Motor neuron (in vitro differentiated cells): ENCODE measurements at places on chromosomes 11 and 22. TPM values are rescaled to one million over a fixed set of nuclear protein-coding genes. Genes with fewer than 3 reads are reported as not detected.

P2RX6 gene
- total RNA-seq = 1.0 and 2.2 TPM in 2 replicates

TCN1 gene
- 0.54 and 3.2 TPM in 2 replicates for total RNA-seq

OR10A2 gene
- total RNA-seq = 0.30 TPM in 1 of 2 replicates, not detected in the other

BBOX1 gene
- total RNA-seq = 0.40 TPM in 1 of 2 replicates, not detected in the other

CCDC81 gene
- 1.6 and 1.9 TPM in 2 replicates for total RNA-seq

DLG2 gene
- 3.3 and 4.1 TPM in 2 replicates for total RNA-seq

OR52E8 gene
- not detected in 2 replicates for total RNA-seq

APOA4 gene
- total RNA-seq = 0.24 and 0.44 TPM in 2 replicates

OR8A1 gene
- total RNA-seq = 0.08 and 0.45 TPM in 2 replicates

KRTAP5-11 gene
- not detected in 2 replicates for total RNA-seq

XKR3 gene
- total RNA-seq = not detected in 2 replicates

HBE1 gene
- total RNA-seq = not detected in 2 replicates

MRGPRX4 gene
- 0.68 TPM in 1 of 2 replicates, not detected in the other for total RNA-seq

NCAM1 gene
- 346 and 378 TPM in 2 replicates for total RNA-seq
